ENCODE measurements at places on chromosomes 13 and 19.

GRCh38 chr13:41289463-41289881, 21.6 kb upstream of the NAA16 start:
- DNase-seq, result no peak

DNA sequence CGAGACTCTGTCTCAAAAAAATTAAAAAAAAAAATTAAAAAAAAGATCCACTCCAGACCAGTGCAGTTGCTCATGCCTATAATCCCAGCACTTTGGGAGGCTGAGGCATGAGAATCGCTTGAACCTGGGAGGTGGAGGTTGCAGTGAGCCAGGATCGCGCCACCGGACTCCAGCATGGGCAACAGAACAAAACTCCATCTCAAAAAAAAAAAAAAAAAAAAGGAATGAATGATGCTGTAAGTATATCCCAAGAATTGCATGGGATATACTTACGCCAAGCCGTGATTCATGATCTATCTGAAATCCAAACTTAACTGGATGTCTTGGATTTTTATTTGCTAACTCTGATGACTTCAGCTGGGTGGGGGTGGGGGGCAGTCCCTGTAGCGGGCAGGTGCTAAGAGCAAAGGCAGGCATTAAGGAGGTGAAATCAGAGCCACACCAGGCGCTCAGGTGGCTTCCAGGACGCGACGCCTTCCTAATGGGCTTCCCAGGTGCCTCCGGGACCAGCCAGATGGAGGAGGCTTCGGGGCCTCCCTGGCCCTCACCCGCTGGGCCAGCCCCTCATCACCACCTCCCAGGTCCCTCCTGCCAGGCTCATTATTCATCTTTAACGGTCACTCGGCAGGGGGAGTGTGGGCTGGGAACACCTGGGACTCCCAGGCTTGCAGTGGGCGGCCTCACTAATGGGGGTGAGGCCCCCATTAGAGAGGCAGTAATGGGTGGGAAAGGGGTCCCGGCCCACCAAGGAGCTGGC, 11.4 kb upstream of the FUT5 start:
- no peak for DNase-seq

DNA sequence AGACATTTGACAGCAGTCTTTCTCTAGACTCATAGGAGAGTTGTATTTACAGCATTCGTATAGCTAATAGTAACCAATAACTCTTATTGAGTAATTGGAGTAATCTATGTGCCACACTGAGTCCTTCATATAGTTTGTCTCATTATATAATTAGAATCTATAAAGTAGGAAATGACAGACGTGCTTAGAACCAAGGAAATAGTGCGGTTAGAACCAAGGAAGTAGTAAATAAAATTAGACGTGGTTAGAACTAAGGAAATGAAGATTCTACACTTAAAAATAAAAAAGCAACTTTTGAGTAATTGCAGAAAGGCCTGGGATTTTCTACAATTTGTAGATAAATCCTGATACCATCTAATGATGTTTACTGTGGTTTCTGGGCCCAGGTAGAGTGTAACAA, 107.8 kb upstream of the TNFSF11 start:
- DNase-seq, result no peak

DNA sequence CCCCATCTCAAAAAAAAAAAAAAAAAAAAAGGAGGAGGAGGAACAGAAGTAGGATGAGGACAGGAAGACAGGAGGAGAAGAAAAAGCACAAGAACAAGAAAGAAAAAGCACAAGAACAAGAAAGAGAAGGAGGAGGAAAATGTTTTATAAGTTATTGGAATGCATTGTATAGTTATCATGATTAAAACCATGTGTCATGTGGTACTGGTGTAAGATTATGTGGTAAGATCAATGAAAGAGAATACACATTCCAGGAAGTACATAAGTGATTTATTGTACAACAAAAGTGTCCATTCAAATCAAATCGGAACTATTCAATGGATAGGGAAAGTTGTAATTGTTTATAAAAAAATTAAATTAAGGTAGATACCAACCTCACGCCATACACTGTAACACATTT, 167.7 kb downstream of the MZT1 start:
- DNase-seq, result no peak

DNA sequence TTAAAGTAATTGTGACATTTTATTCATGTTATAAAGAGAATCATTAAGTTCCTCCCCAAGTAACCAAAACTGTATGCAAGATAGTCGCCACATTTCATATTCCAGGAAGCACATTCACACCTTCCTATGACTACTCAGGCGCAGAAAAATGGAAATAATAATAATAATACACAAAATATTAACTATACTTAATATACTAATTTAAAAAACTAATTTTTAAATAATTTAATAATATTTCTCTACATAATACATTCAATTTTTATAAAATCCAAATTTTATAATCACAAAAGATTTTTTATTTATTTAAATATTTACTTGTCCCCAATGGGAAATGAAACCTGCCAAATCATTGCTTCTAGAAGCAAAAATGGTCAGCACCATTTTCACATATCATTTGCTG, 797.4 kb upstream of the GPC6 start:
- DNase-seq, result no peak

- peak; percentile 7 for DNase-seq
Measured at GRCh38 chr13:111393221-111393790, 72.9 kb downstream of the TEX29 start.

GRCh38 chr13:94216476-94216875, 263.0 kb downstream of the DCT start:
- no peak for DNase-seq

DNA sequence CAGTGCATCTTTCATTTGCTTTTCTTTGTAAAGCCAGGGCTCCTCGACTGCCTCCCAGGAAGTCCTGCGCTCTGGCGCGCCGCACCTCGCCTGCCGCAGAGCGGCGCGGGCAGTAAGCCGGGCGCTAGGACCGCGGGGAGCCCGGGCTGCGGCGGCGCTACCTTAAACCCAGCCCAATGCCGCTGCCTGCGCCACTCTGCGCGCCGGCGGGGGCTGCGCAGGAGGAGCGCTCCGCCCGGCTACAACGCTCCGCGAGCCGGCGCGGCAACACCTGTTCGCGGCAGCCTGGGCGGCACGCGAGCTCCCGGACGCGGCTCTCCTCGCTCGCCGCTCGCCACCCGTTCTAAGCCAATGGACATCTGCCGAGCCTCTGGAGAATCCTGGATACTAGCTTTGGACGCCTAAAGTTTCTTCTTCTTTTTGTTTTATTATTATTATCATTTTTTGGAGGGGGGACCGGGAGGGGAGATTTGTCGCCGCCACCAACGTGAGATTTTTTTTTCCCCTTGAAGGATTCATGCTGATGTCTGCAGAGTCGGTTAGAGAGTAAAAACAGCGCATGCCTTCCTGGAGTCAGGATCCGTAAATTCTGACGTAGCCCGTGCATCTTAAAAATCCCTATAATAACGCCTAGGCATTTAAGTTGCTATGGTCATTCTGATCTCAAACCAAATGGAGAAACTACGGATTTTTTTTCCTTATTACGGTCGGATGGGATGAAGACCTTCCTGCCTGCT, at the start of gene FGF9:
Gene FGF9, plus strand, starts transcription at position 191 of the 737 bp plus-strand sequence. CDS start 840 bp downstream, outside the sequence.
- DNase-seq, result peak; percentile 92

DNA sequence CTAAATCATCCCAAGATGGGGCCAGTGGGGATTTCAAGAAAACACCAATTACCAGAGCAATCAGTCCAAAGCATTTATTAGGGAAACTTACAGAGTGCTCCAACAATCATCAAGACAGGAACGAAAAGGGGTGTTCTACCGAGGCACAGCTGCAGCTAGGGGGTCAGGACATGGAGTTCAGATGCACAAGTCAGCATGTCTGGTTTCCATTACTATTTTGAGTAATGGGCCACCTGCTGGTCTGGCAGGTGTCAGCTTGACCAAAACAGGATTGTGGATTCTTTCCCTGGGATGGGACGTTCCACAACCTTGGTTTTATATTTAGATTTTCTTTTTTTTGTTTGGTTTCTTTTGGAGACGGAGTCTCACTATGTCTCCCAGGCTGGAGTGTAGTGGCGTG, 3.9 kb upstream of the UBL5 start:
- DNase-seq, result no peak

DNA sequence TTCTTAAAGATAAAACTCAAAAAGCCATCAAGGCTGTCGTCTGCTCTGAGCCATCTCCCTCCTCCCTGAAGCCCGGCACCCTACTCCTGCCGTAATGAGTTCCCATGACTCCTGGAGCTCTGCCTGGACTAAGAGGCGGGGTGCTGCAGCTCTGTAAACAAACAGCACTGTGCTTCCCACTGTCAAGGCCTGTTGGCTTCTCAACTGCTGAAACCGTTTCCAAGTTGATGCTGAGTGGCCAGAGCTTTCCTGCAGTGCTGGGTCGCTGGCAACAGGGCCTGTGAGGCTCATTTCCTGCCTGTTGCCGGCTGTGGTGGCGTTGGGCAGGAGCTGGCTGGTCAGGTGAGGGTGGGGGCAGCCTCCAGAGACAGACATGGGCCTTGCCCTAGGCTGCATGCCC, 26.7 kb upstream of the ISYNA1 start:
- DNase-seq, result no peak
